ENCODE measurements at places on chromosomes 12 and 14.

- DNase-seq = no peak
- H3K36me3 ChIP-seq = no peaks in the 10 kb centered on the region
- H3K4me3 ChIP-seq = no peak overlapping the region
- H3K27me3 ChIP-seq = no peaks in the 10 kb centered on the region
These were observed 938.0 kb upstream of the FLRT2 start for GRCh38 chr14:84591827-84592445.

DNA sequence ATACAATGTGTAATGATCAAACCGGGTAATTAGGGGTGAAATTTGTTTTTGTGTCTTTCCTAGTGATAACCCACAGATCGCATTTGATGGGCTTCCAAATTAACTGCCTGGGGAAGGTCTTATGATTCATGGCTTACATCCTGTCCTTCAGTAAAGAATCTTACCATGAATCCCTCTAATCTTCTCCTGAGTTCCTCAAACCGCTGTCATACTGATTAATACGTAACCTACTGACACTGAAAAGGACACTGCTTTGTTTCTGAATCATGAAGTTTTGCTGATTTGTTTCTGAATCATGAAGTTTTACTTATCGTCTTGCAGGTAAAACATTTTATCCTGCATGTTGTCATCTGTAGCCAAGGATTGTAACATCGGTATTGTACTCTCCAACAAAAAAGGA, 52.0 kb upstream of the CRY1 start:
- no peaks in the 10 kb centered on the region for H3K36me3 ChIP-seq
- H3K4me1 ChIP-seq = no peaks in the 10 kb centered on the region
- H3K4me3 ChIP-seq = no peak overlapping the region

DNA sequence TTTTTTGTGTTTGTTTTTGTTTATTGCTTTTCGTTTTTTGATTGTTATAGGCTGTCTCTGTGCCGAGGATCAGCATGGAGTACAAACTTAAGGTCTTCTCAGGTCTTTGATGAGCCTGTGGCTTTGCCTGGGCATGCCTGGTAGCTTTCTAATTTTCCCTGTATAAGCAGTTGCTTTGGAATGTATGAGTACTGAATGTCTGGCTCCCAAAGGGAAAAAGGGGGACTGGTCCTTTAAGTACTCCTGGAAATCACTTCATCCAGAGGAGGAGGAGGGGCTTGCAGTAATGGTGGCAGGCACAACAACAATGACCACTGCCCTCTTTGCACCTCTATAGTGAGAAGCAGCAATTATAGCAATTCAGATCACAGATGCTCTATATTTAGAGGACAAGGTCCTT, 67.6 kb upstream of the TTC7B start:
- peaks cover 56% of the 10 kb centered on the region for H3K36me3 ChIP-seq
- no peaks in the 10 kb centered on the region for H3K4me1 ChIP-seq
- H3K27ac ChIP-seq = no peak overlapping the region
- H3K27me3 ChIP-seq = no peaks in the 10 kb centered on the region

GRCh38 chr12:124506145-124506831, 61.1 kb downstream of the NCOR2 start:
- H3K4me1 ChIP-seq = peaks cover 2% of the 10 kb centered on the region
- H3K36me3 ChIP-seq = no peaks in the 10 kb centered on the region
- no peak overlapping the region for H3K27ac ChIP-seq
- H3K27me3 ChIP-seq = no peaks in the 10 kb centered on the region
- DNase-seq = no peak
- no peak overlapping the region for H3K4me3 ChIP-seq

GRCh38 chr12:124916374-124917134, 2.1 kb upstream of the UBC start:
- DNase-seq = no peak
- H3K4me3 ChIP-seq = peak overlapping the region; percentile 86
- H3K4me1 ChIP-seq = peaks cover 64% of the 10 kb centered on the region
- peak overlapping the region; percentile 98 for H3K27ac ChIP-seq

All from activated T-helper 2 cell treated with anti-CD3 and anti-CD28 coated beads, Interferon-gamma antibody, Interleukin-2, Interleukin-4, amounts not matched to agents 10 μg/mL and 5 μg/mL and 100 μg/mL, durations not matched to agents 14 hours and 24 hours and 36 hours (primary cell).